ENCODE measurements at places on chromosomes 2 and 18.

DNA sequence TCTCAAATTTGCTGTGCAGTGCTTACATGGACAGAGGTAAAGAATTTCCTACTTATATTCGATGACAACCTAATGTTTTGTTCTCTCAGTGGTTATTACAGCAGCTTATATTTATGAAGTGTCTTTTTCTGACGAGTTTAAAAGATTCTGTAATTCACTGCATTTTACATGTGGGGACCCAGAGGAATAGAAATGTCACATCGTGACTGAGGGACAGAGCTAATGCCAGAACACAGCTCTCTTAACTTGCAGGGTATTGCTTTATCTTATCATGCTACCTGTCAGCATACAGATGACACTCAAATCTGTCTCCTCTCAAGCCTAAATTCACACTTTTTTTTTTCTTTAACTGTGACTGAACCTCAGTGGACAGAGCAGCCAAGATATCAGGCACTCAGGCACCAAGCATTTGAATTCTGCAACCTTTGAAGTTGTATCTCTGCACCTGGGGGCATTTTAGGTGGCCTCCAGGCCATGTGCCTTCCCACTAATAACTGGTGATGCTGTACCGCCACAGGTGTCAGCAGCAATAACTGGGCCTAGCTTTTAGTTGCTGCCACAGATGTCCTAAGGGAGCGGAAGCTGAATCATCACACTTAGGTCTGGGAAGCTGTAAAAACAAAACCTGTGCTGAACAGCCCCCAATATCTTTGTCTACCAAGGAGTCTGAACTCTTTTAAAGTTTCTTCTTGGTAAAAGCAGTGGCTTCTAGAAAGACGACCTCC, 315.8 kb upstream of the NRP2 start:
- DNase-seq, result no peak

DNA sequence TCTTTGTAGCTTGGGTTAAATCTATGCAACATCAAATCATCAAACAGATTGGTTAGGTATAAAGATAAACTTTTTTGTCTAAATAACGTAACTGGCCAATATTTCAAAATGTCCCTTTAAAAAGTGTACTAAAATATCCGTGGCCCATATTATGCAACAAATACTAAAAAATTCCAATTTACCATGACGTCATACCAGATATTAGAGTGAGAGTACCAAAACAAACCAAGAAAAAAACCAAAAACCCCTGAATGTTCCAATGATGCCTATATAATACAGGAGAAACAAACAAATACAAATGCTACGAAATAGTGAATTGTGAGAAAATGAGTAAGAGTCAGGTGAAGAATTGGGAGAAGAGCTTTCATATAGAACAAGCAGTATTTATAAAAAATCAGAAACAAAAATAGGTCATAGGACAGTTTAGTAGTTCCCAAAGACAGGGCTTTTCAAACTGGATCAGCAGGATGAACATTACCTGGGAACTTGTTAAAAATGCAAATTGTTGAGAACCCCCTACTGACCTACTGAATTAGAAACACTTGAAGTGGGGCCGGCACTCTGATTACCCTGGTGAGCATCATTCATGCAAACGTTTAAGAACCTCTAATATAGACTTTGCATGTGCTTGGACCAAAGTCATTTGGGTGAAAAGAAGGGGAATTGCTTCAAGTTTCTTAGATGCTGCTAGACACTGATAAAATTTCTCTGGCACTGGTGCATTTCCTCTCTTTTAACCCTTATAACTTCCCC, 753.7 kb downstream of the DSC3 start:
- no peak for DNase-seq

DNA sequence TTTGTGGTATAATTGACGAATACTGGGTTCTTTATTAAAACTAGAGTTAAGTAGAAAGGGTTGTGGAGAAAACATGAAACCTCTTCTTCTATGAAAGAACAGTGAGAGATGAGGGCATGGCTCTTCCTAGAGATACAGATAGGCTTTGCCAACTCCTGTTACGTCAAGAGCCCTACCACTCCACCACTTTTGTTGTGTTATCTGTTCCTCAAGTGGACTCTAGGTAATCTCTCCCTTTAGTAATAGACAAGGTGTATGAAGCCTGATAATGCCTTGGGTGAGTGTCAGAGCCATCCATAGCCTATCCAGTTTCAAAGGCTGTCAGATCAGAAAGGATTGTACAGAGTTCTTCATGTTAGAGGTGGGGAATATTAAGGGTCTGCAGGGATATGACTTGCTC, 176.4 kb downstream of the SETBP1 start:
- no peak for DNase-seq

DNA sequence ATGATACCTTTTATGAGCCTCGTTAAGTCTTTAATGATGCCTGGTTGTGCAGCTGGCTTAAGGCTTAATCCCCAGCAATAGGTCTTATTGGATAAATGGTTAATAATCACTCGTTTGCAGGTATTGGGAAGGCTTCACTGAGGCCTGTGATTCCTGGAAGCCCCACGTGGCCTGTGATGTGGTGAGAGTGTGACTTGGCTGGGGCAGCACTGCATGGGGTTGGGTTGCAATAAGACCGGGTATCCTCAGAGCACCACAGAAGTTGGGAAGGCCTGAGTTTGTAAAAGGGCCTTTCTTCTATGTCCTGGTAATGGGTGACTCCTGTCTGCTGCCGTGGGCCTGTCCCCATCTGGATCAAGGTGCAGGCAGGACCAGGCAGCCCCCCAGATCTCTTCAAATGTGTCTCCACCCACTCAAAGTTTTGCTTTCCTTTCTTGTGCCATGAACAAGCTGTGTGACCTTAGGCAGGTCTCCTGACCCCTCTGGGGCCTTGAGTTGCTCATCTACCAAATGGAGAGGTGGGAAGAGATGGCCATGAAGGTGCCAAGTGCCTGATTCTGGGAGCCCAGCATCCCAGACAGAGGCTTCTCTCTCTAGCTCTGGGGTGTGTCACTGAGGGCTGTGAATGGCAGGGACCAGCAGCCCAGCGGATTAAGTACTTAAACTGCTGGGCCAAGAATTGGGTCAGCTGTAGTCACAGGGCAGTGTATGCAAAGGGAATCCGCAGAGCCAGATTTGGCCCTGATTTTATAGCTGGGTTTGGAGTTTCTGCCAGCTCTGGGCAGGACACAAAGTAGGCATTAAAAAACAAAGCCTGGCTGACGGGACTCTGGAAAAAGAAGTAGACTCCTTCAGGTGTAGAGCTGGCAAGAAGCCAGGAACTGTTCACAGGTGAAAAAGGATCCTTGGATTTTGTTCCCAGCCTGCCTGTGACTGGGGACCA, 24.4 kb downstream of the LBH start:
- no peak for DNase-seq

- DNase-seq, result peak; percentile 73
Measured at GRCh38 chr2:40282428-40282827, 169.5 kb downstream of the SLC8A1 start.

DNA sequence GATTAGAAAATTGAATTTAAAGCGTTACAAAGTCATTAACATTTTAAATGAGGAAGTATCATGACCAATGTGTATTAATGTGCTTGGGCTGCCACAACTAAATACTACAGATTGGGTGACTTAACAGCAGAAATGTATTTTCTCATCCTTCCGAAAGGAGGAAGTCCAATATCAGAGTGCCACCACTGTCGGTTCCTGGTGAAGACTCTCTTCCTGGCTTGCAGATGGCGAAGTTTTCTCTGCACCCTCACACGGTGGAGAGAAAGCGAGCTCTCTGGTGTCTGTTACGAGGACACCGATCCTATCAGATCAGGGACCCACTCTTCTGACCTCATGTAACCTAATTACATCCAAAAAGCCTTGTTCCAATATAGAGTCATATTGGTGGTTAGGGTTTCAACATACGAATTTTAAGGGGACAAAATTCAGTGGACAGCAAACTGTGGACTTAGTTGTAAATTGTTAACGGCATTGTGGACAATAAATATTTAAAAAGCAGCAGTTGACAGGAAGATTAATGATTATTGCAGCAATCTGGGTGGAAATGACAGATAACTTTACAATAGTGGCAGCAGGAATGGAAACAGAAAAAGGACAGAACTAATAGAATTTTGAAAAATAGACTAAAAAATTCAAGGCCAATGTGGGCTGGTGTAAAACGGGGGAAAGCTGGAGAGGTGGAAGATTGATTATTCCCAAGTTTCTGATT, 35.1 kb upstream of the CYRIA start:
- DNase-seq, result no peak

DNA sequence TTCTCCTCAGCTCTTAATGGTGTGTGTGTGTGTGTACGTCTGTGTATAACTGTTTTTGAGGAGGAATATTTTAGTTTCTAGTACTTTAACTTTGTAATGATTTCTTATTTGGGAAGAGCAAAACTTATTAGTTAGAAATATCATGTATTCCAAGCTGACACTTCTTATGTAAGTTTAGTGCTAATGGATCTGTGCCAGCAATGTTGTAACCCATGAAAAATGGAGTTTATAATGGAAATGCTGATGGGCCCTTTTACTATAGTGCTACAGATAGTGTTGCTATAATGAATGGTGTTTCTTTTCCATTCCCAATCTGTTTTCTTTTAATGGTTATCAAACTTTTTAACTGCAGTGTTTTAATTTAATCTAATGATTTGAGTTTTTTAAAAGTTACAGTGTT, 49.8 kb upstream of the OTX1 start:
- peak; percentile 41 for DNase-seq

GRCh38 chr2:231883468-231883881, 42.7 kb downstream of the NPPC start:
- DNase-seq, result peak; percentile 67

- DNase-seq, result no peak
Measured at GRCh38 chr2:195392446-195393336, 264.3 kb upstream of the SLC39A10 start.

DNA sequence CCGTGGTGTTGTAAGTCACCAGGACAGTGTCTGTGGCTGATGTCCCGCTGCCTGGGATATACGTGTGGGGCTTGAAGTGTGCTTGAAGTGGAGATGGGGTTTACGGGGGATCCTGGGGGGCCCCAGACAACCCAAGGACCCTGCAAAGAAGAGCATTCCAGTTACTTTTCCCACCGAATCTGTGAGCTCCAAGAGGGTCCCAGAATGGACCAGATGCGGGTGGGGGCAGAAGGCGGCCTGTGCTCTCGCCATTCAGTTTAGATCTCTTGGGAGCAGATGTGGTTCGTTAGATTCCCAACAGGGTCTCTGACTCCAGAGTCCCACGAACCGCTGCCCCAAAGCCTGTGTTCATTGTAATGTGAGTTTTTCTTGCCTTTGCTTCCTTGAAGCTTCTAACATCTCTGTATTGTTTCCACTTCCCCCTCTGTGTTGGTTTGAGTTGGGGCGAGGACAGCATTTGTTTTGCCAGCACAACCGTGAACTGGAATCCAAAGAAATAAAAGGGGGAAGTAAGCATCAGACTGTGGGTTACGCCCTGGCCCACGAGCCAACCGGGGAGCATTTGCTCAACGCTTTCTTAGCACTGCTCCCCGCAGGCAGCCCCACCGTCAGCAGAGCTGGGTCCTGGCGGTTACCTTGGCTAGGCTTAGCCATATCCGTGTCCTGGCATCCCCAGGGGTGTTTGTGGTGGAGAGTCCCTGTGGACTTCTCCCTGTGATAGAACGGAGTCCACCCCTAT, 92.1 kb downstream of the SH3BP4 start:
- DNase-seq, result no peak

GRCh38 chr2:30271301-30271700, 40.0 kb downstream of the LBH start:
- DNase-seq, result no peak

DNA sequence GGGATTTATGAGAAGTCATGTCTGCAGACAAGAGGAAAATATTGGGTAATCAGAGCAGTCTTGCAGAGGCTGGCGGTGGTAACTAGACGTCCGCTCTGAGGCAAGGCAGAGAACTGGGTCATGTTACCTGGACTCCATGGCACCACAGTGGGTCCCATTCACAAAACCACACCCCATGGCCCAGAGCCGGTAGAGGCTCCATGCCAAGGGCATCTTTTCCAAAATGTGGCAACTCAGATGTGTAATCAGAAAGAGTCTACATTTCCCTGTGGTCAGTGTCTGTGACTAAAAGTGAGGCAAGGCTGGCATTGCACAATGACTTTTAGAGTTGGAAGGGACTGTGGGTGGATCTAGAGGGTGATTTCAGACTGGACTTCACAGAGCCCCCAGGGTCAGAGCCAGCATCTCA, 113.1 kb downstream of the MREG start:
- DNase-seq, result peak; percentile 75

GRCh38 chr2:239940861-239941570, 84.1 kb downstream of the NDUFA10 start:
- no peak for DNase-seq

DNA sequence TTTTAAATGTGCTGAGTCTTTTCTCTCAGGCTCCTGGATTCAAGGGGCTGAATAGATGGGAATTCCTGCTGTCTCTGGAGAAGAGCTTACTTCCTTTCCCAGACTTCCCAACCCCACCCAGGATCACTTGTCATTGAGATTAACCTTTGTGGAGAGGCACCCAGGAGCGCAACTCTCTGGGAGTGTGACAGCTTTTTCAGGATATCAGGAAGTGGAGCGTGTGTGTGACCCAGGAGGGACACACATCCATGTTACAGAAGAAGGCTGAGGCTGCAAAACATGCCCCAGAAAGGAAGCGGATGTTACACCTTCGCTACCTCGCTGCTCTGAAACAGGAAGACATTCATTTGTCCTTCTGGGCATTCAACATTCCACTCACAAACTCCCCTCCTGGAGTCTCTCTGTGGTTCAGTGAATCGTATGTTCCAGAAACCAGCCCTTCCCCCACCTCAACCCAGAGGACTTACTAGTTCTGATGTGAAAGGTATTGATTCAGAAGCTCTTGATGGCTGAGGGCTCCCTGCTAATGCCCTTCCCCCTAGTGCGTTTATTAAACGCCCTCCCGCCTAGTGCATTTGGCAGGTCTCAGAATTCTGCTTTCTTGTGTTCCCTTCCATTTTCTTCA, 523.9 kb downstream of the TNS1 start:
- DNase-seq, result no peak

DNA sequence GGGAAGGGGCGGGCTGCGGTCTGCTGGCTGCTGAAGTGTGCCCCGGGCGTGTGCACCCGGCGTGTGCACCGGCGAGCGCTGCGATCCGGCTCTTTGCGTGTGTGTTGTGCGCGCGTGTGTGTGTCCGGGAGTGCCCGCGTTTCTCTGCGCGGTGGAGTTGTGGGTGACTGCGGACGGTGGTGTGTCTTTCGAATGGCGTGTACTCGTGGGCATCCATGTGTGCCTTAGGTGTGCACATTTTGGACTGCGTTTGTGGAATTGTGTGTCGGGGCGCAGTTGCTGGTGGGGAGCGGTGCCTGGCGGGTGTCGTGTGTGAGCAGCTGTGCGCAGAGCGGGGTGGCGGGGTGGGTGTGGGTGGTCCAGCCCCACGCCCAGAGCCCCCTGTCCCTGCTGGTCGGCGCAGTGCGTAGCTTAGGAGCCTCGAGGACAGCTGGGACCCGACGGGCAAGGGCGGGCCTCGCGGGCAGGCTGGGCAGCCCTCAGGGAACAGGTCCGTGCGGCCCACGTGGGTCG, 533 bp downstream of the HPCAL1 start:
- DNase-seq, result peak; percentile 28
